ENCODE measurements at places on chromosomes 7 and 10. TPM values are rescaled to one million over a fixed set of nuclear protein-coding genes. Genes with fewer than 3 reads are reported as not detected.

ACADSB gene
- total RNA-seq = 5.6 TPM

ZC3HAV1L gene
- 8.5 TPM for total RNA-seq

ABCB1 gene
- 0.77 TPM for total RNA-seq

TUBB8 gene
- not detected for total RNA-seq

CCDC172 gene
- total RNA-seq = not detected

SEMA3D gene
- total RNA-seq = 12.1 TPM

TFR2 gene
- total RNA-seq = not detected

HGF gene
- total RNA-seq = 108 TPM

SH2D4B gene
- total RNA-seq = not detected

MRLN gene
- not detected for total RNA-seq

ANKRD16 gene
- 9.9 TPM for total RNA-seq

FZD1 gene
- total RNA-seq = 12.6 TPM

FOXI2 gene
- total RNA-seq = not detected

CCL24 gene
- total RNA-seq = not detected
